Caudate nucleus (tissue), 63 donors: ENCODE measurements at places on chromosomes 5 and 9.

DNA sequence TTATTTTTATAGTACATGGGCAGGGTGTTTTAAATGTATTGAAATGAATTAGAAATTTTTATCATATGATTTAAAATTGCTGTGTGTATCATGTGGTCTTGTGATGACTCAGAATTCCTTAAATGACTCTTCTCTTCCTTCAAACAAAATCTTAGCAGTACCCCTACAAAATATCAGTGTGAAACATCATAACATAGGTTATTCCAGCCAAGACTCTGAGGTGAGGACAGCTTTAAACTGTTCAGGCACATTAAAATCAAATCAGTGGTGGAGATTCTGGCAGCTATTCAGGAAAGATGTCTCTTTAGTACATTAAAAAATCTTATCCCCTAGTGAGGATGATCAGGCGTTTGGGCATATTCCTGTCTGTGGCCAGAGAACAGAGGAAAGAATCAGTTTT lies 174.0 kb downstream of the MAN2A1 start:
- DNase-seq = no peak

DNA sequence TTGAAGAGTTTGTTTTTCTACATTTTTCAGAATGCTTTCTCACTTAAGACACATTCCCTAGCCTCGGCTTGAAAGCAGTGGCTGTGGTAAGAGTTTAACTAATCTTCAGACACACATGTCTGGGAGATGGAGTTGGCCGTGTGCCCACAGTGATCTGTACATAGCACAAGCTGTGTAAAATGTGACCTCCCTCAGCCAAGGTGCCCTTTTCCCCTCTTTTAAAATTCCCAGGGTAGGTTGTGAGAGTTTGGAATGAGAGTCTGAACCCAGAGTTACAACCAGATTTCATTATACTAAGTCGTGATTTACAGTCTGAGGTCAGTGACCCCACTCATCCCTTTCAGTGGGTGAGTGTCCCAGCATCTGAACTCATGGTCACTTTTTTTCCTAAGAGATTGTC lies 230.4 kb downstream of the DOCK8 start:
- no peak for DNase-seq

GRCh38 chr9:72480921-72481320 lies 40.5 kb upstream of the TMC1 start:
- no peak for DNase-seq

- no peak for DNase-seq
Measured at GRCh38 chr9:89574309-89574708, 30.5 kb upstream of the GADD45G start.

- no peak for DNase-seq
Measured at GRCh38 chr9:33112094-33112493, 35.6 kb upstream of the SMU1 start.

DNA sequence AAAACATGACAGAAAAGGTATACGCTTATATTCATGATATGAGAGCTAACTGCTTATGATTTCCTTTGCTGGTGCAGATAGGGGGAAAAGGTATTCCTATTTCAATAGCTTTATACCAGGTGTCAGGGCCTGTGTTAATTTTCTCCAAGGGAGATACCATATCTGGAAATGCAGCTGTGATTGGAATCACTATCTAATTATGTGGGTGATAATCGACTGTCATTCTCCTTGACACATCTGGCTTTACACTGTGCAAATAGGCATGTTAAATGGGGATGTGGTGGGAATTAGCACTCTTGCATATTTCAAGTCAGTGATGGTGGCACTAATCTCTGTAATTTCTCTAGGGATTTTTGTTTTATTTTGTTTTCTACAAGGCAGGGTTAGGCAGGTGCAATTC lies 611.1 kb downstream of the CDH9 start:
- no peak for DNase-seq

GRCh38 chr5:172766287-172767108 lies 4.5 kb downstream of the DUSP1 start:
- peak; percentile 58 for DNase-seq

GRCh38 chr5:45109062-45109461 lies 300.3 kb downstream of the MRPS30 start:
- no peak for DNase-seq

DNA sequence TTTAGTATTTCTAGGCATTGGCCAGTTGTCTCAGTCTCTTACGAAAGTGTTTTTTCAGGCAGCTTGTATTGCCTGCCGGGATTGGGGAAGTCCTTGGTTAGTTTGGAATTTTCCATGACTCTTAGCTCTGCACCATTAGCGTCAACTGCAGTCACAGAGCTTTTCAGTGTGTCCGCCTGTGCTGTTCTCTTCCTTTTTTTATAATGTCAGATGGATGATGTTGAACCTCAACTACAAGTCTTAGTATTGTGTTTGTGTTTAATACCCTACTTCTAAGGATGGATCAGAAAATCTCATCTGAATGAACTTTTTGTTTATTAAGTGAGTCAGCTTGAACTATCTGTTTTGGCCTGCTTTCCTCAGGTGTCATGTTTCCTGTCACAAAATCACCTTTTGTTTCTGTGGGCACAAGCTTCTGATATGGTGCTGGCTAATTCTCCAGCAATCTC lies 33.1 kb downstream of the ATP6V0E1 start:
- DNase-seq = no peak

DNA sequence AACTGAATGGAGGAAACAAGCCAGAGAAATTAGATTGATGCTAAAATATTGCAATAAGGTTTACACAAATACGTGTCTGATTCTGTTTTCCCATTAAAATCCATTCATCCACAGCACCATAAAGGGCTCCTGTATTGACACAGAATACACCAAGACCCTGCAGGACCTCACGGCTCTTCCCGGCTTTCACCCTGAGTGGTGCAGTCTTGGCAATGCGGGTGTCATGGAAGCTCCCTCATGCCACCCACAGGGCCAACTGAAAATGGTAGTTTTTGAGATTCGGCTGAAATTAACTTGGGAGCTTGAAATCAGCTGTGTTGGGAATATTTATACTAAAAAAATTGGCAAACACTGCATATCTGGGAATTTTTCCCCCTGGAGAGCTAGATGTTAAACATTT lies 17.3 kb upstream of the EXOC3 start:
- peak; percentile 10 for DNase-seq

DNA sequence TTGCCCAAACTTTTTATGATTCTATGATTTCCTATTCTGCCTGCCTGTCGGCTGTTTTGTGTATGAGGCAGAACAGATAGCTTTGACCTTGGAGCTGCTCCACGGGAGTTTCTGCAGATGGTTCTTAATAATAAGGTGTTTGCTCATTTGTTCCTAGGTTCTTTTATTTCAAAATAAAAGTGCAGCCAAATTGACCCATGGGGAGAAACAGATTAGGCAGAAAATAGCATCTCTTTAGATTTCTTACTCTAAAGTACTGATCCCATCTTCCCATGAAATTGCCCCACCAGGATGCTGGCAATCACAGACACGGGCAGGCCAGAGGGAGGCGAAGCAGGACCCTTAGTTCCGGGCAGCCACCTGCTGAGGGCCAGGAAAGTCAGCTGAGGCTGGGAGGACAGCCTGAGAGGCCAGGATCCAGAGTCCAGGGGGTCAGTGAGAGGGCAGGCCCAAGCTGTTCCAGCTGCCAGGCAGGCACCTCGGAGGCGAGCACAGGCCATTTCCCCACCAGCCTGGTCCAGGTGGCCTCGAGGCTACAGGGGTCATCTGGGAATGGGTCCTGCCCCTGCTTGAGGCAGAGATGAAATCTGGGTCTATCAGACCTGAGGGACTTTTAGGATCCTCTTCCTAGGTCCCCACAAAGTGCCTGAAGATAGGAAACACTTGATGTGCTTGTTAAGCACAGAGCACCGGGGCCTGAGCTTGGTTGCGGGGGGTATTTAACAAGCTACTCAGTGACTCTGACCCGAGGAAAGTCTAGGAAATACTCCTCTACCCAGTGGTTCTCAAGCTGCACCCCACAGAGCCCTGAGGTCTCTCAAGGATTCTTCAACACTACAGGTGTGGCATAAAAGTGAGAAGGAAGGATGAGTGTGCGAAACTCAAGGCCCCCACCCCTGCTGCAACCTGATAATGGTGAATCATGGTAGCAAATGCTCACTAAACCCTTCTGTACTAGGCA lies 145.4 kb downstream of the CMYA5 start:
- no peak for DNase-seq

DNA sequence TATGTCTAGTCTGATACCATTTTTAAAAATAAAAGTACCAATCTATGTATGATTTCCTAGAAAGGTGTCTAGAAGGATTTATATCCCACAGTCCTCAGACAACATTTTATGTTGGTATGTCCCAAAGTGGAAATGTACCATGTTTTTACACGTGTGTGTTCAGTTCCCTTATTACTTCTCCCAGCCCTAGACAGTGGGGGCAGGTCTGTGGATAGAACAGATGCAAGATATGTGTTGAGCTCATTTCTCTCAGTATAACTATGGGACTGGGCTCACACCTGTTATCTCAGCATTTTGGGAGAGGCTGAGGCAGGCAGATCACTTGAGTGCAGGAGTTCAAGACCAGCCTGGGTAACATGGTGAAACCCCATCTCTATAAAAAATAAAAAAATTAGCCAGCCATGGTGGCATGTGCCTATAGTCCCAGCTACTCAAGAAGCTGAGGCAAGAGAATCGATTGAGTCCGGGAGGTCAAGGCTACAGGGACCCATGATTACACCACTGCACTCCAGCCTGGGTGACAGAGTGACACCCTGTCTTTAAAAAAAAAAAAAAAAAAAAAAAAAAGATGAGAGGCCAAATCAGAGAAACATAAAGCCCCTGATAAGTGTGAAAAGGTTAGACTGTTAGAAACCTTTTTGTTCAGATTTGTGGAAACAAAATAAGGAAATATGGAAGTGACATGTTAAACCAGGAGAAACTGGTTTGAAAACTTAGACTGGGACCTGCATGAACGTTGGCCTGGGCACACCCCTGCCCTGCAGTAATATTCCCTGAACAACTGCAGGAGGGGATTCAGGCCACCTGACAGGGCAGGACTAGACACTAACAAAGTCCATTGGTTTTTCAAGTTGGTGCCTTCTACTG lies 7.4 kb upstream of the SLC2A8 start:
- no peak for DNase-seq

DNA sequence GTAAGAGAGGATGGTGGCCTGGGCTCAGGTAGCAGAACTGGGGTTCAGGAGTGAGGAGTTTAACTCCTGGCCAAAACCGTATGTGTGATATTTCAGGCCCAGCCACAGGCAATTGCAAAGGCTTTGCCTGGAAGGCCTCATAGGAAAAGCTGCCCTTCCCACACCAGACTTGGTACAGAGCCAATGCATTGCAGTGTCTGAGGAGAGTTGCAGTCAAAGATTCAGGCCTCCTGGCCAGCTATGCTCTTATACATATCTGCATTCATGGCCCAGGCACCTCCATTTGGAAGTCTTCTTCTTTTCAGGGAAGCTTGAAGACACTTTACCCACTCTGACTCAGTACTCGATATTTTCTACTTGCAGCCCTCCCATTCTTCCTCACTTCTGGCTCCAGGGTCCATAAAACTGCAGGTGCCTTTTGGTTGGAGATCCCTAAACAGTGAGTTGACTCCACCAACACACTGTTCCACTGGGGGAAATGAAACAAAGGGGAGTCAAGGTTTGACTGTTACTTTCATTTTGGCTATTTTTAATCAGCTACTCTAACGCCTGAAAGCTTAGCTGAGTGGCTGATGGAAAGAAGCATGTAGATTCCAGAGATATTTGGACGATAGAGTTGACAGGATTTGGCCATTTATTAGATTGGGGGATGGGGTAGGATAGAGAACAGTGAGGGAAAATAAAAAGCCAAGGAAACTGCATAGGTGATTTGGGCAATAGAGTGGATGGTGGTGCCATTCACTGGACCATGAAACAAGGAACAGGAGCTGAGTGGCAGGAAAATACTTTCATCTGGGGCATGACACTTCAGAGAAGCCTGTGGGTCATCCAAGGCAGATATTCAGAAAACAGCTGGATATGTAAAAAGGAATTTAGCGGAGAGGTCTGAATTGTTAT lies 30.6 kb upstream of the IL33 start:
- no peak for DNase-seq

DNA sequence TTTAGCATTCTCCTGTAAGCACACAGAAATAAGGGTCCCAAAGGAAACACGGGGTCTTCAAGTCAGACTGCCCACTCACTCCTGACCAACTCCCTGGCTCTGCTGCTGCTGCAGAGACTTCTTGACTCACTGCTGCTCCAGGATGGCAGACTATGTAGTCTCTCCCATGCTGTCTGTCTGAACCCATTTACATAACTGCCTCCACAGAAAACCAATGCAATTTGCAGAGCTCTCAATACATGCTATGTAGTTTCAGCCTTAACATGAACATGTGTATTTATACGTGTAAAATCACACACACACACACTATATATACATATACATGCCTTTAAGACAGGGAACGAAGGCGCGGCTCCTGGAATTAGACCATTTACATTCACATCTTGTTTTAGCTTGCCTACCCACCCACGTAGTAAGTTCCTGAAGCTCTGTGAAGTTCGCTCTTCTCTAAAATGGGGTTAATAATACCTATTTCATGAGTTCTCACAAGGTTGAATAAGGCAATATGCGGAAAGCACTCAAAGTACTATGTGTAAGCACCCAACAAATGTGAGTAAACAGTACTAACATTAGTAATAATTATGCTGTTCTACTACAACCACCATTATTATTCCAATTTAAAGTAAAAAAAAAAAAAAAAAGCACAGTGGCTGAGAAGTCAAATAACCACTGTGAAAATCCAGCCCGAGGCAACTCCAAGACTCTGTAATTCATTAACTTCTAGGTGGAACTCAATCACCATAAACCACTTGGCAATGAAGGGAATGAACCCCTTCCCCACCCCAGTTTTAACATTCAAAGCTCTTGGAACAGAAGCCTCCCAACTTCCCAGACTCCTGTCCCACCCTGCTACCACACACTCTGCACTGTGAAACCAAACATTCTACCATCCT lies 31.8 kb downstream of the PRELID2 start:
- DNase-seq = no peak

DNA sequence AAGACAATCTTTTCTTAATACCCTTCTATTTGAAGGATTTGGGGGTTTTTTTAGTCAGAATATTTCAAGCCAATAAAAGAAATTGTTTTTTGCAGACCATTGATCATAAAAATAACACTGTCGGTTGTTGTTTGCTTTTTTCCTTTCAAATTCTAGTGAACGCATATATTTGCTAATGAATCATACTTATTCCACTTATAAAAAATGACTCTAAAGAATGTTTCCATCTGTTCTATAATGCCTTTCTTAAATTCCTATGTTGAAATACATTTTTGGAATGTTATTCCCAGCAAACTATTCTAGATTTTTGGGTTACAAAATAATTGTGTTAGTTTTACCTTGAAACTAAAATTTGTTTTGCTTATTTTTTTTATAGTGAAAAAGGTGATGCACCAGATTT lies 32.2 kb downstream of the CWC27 start:
- no peak for DNase-seq
